ENCODE measurements at places on chromosomes 7 and 10.

- no peak for DNase-seq
Observed at GRCh38 chr7:141872931-141873330, 31.6 kb upstream of the PRSS37 start.

DNA sequence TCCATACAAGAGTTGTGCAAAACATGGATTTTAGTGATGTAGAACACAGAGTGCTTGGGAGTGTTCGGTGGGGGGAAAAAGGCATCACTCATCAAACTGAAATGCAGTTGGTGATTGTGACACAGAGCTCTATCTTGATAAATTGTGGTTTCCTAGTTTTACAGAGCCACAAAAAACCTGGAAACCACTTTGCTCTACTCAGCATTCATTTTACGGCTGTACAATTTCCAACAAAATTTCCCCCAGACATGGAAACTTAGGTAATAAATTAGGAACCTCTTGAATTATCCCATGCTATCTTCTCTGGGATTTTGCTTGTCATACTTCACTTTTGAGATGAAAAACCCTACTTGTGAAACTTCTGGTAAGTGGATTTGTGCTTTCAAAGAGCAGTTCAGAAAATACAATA lies 614.9 kb upstream of the FZD8 start:
- DNase-seq = no peak

DNA sequence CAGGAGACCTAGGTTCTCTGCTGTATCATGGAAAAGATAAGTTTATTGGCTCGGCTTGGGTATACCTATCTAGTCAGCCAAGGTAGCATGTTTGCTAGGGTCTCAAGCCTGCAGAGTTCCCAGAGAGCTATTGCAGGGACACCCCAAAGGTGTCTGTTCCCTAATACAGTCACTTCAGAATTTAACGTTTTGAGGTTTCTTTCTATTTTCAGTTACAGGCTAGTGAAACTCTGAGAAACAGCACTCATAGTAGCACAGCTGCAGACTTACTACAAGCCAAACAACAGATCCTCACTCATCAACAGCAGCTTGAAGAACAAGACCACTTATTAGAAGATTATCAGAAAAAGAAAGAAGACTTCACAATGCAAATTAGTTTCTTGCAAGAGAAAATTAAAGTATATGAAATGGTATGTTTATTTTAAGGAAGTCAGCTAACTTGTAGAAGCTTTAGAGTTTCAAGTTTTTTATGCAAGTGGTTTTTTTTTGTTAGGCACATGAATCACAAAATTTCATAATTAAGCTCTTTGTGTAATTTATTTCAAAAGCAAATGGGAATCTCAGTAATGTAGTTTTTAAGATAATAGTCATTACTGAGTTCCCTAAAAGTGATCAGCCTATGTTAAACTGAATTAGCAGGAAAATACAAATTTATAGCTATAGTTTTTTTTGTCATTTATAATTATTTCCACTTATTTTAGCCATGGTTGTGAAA lies 54.9 kb downstream of the AKAP9 start:
- DNase-seq = no peak

DNA sequence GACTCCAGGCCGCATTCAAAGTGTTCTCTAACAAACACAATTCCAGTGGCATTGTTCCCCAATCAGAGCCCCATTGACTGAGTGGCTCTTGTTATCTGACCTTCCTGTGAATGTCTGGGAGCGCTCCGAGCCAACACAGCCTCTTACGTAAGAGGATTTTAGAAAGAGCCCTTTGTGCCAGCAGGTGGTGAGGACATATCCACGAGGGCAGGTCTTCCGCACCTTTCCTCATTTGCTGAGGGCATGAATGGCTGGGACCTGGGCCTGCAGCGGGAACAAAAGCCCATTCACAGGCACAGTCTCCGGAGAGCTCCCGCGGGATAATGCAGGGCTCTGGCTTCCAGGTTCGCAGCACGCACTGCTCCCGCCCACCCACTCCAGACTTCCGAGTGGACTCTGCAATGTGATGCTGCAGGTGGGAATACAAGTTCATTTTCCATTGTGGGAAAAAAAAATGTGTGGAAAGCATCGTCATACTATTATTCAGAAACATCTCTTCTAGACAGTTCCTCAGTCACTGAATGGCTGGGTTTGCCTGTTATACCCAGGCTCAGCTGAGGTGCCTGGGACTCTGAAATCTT lies 295.0 kb upstream of the IGFBP3 start:
- DNase-seq = no peak

DNA sequence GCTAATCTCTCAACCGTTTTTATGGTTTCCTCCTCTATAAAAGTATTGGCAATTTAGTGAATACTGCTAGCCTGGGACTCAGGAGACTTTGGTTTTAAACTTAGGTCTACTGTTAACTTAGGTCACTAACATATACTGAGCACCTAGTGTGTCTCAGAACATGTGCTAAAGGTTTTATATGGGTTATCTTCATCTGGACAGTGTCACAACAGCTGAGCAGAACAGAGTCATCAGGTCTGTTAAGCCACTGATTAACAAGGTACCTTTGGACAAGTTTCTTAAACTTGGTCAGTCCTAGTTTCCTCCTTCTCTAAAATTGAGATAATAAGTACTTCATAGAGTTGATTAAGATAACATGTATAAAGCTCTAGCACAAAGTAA lies 30.6 kb downstream of the NET1 start:
- no peak for DNase-seq

- DNase-seq = no peak
Observed at GRCh38 chr10:86785037-86785436, 28.6 kb downstream of the BMPR1A start.

- DNase-seq = no peak
Observed at GRCh38 chr10:49666054-49666615, 13.3 kb upstream of the C10orf53 start.

- no peak for DNase-seq
Observed at GRCh38 chr10:29586509-29586908, 48.3 kb downstream of the SVIL start.

- DNase-seq = no peak
Observed at GRCh38 chr7:132857703-132858102, 224.2 kb downstream of the CHCHD3 start.

GRCh38 chr10:70769121-70769520 lies 16.1 kb downstream of the TBATA start:
- no peak for DNase-seq

DNA sequence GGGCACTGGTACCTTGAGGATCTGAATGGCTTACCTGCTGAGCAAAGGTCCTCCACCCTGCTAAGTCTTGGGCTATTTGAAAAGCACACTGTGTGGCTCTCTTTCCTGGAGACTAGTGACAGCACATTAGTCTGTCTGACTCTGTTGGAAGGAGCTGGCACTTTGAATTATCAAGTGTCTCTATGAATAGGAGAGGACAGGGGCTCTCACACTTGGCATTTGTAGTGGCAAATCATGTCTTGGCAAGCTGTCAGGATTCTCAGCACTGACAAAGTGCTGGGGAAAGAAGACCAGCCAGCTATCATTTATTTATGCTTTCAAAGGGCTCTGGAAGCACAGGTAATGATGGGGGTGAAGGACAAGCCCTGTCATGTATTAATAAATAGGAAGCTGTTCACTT lies 62.8 kb downstream of the MTPN start:
- no peak for DNase-seq

- no peak for DNase-seq
Observed at GRCh38 chr10:123043409-123043925, 34.7 kb downstream of the ACADSB start.

DNA sequence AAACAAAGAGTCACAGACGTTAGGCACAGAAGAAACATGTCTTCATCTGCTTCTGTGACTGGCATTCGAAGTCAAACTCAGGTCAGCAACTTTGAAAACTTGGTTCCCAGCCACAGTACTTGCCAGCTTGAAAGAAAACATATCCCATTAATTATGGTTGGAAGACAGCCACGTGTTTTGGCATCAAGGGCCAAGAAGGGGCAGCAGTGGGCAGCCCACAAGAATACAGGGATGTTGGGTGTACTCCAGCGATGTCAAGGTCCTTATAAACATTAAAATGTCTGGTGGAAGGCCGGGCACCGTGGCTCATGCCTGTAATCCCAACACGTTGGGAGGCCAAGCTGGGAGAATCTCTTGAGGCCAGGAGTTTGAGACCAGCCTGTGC lies 29.5 kb downstream of the JCAD start:
- DNase-seq = no peak

DNA sequence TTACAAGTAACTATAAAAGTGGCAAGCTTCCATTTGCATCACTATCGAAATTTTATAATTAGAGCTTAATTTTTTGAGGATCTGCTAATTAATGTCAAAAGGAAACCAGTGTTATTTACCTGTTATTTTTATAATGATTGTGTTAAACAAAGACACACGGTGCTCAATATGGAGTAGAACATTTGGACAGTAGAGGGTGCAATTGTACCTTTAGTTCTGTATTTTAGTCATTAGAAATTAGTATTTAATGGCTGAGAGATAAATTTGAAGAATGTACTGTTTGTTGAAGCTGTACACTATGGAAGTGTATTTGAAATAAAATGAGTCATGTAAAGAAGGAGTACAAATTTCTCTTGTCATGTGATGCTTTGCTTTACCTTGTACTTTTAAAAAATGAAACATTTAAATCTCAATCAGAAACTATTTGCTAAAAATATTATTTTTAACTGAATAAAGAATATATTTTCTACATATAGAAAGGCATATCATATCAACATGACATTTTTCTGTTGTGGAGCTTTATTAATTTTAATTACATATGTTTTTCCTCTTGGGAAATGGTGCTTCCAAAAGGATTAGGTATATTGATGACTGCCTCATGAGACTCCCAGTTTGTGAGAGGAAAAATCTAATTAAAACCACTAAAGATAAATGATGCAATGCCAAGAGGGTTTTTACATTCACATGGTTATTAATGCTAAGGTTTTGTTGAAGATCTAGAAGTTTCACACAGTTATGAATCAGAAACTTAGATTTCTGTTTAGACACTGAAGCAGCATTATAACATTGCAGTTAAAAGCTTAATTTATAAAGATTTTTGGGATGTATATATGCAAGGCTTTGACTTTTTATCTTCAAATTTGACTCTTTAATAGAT lies 10.4 kb upstream of the PRKG1 start:
- no peak for DNase-seq

GRCh38 chr10:65900271-65900670 lies 1025.6 kb upstream of the LRRTM3 start:
- DNase-seq = no peak

- DNase-seq = no peak
Observed at GRCh38 chr7:111012799-111013675, 77.9 kb upstream of the LRRN3 start.

- DNase-seq = no peak
Observed at GRCh38 chr7:114567416-114567815, 152.8 kb downstream of the FOXP2 start.

DNA sequence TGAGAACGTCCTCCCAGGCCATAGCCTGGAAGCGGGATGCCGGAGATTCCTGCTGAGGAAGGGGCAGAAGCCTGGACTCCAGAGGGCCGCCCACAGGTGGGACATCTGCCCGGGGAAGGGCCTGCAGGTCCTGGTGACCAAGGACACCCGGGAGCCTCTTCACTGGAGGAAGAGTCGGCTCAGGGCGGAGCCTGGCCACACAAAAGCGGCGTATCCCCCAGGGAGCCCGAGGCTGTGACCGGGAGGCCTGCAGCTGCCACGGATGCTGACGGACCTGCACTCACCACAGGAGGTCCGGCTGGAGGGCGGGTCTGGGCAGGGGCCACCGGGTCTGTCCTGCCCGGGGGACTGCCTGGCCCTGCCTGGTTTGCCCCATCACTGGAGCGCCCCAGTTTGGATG lies 15.5 kb upstream of the ADGRA1 start:
- DNase-seq = no peak

DNA sequence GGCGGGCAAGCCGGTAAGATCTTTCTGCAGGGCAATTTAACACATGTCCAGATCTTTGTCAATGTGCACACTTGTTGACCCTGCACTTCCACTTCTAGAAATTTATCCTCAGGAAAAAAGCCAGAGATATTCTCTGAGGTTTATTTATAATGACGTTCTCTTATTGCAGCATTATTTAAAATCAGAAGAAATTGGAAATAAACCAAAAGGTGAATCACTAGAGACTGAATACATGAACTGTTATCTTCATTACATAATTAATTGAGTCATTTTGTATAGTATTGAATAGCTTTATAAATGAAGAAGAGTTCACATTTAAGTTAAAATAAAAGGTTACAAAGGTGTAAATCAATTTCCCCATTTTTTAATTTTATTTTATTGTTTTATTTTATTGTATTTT lies 16.3 kb upstream of the SAR1A start:
- no peak for DNase-seq

DNA sequence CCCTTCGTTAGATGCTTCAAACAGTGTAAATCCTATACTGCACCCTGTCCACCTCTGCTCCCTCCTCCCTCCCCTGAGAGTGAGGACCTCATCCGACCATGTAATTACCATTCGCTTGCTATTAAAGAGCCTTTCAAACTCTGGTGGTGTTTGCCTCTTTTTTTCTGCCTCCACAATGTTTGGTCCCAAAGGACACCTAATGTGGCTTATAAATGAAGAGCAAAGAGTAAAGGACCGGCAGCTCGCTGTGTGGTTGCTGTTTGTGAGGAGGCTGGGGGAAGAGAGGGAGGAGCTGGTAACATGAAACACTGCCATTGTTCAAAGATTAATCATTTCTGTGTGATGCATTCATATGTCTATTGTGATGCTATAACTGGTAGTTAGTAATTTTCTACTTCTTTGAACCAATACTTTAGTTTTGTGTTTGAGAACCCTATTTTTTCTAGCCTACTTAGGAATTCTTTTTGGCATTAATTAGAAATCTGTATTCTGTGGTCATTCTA lies 27.9 kb downstream of the MTURN start:
- DNase-seq = peak; percentile 96

DNA sequence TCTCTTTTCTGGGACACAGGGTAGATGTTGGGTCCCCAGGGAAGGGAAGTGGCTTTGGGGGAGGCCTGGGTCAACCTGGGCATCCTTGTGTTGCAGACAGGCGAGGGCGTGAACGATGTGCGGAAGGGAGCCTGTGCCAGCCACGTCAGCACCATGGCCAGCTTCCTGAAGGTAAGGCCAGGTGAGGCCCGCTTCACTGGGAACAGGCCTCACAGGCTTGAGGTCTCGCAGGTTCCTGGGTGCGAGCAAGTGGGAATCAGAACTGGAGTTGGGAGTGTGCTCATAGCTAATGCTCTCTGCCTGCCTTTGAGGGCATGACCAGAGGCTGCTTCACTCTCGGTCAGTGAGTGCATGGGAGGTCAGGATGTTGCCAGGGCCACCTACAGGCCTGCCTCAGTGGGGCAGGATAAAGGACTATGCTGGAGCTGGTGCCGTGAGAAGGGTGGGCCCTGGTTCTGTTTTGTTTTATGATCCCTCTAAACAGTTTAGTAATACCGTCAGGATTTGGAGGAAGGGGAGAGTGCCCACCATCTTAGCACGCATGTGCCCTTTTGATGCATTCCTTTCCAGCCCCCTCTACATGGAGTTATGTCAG lies 8.4 kb downstream of the DBNL start:
- no peak for DNase-seq

- no peak for DNase-seq
Observed at GRCh38 chr10:102813734-102814452, 23.3 kb downstream of the CYP17A1 start.

GRCh38 chr10:86355571-86356038 lies 11.0 kb downstream of the GRID1 start:
- DNase-seq = no peak

- DNase-seq = no peak
Observed at GRCh38 chr7:128069373-128070364, 38.4 kb upstream of the LRRC4 start.

All from NCI-H2081 treated with DMSO at 0.1 percent for 48 hours (cell line).